ENCODE measurements at places on chromosomes 16 and 17. TPM values are rescaled to one million over a fixed set of nuclear protein-coding genes. Genes with fewer than 3 reads are reported as not detected.

- H3K4me3 ChIP-seq = no peak overlapping the region
- DNase-seq = no peak
- H3K27ac ChIP-seq = peak overlapping the region; percentile 47
- H3K27me3 ChIP-seq = no peaks in the 10 kb centered on the region
- H3K36me3 ChIP-seq = no peaks in the 10 kb centered on the region
Measured at GRCh38 chr17:80783971-80784370, 207.7 kb upstream of the CHMP6 start.

DNA sequence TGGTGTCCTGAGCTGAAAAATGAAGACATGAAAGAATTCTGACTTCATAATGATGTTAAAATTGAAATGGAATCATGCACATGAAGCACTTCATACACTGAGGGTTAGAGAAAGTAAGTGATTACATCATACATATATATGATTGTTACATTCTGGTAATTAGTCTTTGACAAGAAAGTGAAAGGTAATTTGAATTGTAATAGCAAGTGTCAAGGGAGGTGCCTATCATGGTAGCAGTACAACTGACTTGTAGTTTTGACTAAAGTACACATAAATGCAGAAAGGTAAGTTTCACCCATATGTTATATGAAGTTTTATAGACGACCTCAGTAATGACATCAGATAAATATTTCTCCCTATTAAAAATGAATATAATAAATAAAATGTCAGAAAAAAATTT is 1325.0 kb upstream of the GOT2 start:
- no peak for DNase-seq
- H3K4me1 ChIP-seq = no peaks in the 10 kb centered on the region
- no peaks in the 10 kb centered on the region for H3K27me3 ChIP-seq

DNA sequence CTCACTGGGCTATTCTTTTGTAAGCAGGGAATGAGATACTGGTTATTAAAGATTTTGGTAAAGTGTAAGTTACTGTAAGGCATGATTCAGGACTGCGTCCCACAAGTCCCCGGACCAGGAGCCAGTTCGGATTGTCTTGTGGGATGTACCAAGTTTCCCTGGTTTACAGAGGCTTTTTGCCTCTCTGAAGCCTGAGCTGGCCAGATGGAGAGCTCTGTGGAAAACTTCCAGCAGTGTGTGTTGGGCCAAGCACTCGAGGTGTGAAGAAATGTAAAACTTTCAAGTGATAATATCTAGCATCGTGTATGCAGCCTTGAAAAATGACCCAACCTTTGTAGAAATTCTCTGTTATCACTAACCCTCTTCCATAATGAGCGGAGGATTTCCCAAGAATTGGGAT is 2.4 kb downstream of the EPN2 start:
- peaks cover 11% of the 10 kb centered on the region for H3K4me1 ChIP-seq
- no peak overlapping the region for H3K4me3 ChIP-seq
- DNase-seq = peak; percentile 48
- H3K27me3 ChIP-seq = no peaks in the 10 kb centered on the region
- no peak overlapping the region for H3K27ac ChIP-seq

DNA sequence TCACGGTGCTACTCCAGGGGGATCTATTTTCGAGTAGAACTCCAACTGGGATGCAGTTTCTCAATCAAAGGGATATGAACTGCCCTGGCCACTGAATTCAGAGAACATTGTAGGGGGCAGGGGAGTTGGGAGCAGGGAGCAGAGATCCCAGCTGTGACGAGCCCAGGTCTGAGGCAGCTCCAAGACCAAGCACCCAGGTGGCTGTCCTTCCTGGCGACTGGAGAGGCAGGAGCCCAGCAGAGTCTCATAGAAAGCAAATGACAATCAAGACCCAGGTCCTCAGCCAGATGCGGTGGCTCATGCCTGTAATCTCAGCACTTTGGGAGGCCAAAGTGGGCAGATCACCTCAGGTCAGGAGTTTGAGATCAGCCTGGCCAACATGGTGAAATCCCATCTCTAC is 60.1 kb downstream of the TK2 start:
- no peaks in the 10 kb centered on the region for H3K27me3 ChIP-seq
- no peaks in the 10 kb centered on the region for H3K36me3 ChIP-seq
- H3K4me1 ChIP-seq = peaks cover 10% of the 10 kb centered on the region

The NXN gene
- total RNA-seq = 51.7 TPM

The CIITA gene
- total RNA-seq = not detected
